ENCODE measurements at places on chromosomes 12 and 14.

GRCh38 chr12:45518291-45519235, 210.9 kb upstream of the ARID2 start:
- DNase-seq, result no peak

GRCh38 chr14:24941719-24942118, 108.2 kb downstream of the STXBP6 start:
- DNase-seq, result no peak

DNA sequence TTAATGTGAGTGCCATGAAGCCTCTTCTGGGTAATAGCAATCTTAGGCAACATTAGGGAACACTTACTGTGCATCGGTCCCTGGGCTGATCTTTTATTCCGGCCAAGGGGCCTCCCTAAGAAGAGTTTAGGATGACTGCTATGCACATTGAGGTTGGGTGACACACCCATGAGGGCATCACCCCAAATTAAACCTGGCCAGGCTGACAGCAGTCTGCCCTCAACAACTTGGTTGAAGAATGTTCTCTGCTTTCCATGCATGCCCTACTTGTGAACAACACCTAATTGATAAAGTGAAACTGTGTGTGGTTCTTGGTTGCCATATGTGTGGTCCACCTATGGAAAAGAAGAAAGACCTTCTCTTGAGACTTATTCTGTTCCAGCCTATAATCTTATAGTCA, 1098.0 kb downstream of the BCL11B start:
- no peak for DNase-seq

DNA sequence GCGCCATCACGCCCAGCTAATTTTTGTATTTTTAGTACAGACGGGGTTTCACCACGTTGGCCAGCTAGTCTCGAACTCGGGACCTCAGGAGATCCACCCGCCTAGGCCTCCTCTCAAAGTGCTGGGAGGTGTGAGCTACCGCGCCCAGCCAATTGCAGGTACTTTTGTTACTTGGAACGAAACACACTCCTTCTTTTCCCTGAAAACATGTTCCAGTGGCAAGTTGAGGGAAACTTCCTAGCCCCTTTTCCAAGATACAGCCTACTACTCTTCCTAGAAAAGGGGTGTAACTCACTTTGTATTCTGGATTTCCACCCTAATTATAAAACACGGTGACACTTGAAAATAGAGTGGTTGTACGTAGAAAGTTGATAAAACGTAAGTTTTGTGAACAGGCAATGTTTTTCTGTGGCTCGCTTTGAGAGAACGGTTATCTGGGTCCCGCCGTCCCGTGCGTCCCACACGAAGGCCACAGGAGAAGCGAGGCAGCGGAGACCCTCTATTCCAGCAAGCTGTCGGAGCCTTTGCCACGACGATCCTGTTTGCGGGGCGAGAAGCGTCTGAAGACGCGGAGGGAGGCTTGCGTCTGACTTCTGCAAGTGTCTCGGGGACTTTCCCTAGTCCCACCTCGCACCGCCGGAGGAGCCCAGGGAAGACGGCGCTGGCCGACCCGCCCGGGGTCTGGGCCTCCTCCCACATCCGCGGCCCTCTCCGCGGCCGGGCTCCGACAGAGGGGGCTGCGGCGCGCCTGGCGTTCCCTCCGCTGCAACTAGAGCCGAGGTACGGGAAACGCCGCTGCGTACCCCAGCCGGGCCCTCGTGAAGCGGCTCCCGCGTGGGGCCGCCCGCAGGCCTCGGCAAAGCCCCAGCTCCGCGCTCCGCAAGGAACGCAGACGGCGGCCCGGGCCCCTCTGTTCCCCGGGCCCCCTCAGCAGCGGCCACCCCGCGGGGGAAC, 745 bp downstream of the CDCA4 start:
- no peak for DNase-seq

DNA sequence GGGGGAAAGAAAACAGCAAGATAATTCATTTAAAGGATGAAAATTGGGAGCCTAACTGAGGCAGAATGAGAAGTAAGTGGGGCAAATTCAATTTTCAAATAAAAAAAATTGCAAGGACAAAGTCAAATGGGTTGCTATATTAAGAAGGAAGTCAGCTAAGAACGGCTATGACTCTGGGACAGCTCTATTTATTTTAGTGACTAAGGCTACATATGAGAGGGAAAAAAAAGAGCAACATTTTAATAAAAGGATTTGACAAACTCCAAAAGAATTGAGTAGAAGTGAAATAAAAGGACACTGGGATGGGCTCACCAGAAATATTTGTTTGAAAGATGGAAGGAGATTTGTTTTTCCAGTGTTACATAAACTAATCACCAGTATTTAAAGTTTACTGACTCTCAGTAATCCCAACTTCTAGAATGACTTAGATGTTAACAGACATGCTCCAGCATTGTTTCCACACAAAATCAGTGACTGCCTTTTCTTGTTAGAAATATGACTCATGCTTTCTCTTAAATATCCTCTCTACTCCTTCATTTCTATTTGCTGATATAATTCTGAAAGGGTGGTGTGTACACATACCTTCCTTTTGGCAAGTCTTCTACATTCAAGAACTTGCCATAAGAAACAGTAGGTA, 198.5 kb downstream of the SLC25A21 start:
- DNase-seq, result no peak

DNA sequence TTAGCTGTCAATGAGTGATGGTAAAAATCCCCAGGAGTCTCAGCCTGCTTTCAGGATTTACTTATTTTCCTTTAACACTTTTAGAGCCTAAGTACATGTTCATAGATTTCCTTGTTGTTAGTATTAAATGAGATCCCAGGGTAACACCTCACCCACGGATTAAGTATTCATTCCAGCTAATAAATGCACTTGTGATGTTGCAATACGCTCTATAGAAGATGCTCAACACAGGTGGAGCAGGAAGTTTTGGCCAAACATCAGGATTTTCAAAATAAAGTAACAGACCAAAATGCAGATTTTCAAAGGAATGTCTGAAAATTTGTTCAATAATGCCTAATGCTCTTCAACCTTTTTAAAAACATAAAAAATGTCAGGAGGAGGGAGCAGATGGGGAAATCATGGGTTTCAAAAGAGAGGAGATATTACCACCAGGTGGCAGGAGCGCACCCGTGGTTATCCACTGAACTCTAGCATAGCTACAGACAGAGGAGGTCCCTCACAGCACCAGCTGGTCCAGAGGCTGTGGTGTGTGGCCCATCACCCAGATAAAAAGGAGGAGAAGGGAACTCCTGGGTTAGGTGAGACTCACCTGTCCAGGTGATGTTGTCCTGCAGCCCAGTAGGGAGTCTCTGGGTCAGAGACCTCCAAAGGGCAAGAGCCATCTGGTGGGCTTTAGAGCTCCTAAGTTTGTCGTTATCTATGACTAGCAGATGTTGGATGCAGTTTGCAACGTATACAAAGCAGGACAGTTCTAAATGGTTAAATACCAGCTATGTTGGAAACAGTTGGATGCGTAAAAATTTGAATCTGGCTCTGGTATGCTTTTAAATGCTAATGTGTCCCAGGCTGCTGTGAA, 1158.4 kb upstream of the TMEM132C start:
- DNase-seq, result no peak

GRCh38 chr14:49051328-49052060, 534.7 kb downstream of the RPS29 start:
- DNase-seq, result no peak

DNA sequence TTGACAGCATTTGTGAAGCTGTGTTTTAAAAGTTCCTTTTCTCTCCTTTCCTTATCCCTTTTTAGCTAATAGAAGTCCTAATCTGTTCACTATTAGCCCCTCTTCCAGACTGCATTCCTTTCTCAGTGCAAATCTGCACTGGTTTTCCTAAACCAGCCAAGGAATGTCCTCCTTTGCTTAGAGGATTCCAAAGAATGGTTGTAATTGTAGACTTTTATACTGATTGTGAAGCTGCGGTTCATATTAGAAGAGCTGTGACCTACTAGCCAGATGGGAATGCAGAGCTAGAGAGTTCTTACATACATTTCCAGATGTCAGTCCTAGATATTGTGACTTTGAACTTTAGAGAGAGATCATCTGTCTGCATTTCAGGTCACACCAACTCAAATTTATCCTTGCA, 79.8 kb downstream of the MYRFL start:
- DNase-seq, result no peak

DNA sequence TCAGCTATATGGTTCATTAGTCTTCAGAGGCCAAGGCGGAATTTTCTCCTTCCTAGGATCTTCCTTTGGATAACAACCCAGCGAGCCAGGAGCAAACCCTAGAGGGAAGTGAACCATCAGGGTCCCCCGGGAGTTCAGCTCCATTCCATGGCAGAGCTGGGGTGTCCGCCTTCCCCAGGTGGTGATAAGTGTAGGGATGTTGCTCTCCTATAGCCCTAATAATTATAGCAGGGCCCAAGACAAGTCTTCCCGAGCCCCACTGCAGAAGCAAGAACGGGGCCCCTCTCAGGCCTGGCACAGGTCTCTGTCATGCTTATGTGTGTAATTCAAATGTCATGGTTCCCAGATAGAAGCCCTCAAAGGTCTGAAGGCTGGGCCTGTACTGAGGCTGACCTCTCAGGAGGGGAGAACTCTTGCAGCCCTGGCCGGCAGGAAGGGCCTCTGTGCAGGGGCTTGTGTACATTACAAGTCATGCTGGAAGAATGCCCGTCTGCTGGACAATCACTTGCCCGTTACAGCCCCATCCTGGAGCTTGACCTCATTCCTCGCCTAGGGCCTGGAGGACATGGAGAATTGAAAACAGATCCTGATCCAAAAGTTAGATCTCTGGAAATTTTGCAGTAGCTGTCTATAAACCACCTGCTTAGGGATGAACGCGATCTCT, 17.3 kb downstream of the LRTM2 start:
- DNase-seq, result no peak

- no peak for DNase-seq
Observed at GRCh38 chr12:127083008-127083949, 1183.7 kb upstream of the TMEM132C start.

DNA sequence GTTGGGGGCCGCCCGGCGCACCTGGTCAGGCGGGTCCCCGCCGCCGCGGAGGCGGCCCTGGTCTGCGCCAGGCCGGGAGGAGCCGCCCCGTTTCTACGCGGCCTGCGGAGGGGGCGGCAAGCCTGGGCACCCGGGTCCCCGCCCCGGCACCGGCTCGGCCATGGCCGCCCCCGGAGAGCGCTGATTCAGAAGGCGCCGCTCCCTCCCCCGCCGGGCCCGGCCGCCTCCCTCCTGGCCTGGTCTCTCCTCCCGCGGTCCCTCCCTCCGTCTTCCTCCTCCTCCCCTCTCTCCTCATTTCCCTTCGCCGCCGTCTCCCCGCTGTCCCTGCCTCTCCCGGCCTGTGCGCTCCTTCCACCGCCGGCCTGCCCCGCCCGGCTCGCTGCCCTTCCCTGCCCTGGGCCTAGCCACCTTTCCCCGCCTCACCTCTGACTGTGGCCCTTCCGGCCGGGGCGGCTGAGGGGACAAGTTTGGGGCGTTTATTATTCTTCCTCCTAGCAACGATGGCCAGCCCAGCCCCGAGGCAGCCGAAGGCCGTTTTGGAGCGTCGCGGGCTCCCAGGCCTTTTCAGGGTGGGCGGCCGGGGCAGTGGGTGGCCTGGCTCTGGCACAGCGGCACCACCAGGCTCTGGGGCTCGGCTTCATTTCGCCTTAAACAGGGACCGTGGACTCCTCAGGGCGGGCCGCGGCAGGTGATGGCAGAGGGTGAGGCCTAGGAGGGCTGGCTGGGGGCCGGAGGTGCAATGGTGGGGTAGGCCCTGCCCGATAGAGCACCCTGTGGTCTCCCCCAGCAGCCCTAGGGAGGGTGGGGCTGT, 768 bp downstream of the CEP170B start:
- DNase-seq, result peak; percentile 86

- no peak for DNase-seq
Observed at GRCh38 chr12:67456431-67456901, 187.3 kb downstream of the CAND1 start.

GRCh38 chr14:38762845-38763244, 340.2 kb downstream of the SEC23A start:
- DNase-seq, result no peak

DNA sequence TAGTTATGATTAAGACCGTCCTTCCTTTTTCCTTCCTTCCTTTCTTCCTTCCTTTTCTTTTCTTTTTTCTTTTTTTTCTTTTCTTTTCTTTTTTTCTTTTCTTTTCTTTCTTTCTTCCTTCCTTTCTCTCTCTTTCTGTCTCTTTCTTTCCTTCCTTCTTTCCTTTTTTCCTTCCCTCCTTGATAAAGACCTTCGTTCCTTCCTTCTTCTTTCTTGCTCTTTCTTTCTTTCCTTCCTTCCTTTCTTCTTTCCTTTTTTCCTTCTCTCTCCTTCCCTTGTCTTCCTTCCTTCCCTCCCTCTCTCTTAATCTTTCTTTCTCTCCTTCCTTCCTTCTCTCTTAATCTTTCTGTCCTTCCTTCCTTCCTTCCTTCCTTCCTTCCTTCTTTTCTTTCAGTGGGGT, 130.9 kb downstream of the PAPOLA start:
- no peak for DNase-seq

DNA sequence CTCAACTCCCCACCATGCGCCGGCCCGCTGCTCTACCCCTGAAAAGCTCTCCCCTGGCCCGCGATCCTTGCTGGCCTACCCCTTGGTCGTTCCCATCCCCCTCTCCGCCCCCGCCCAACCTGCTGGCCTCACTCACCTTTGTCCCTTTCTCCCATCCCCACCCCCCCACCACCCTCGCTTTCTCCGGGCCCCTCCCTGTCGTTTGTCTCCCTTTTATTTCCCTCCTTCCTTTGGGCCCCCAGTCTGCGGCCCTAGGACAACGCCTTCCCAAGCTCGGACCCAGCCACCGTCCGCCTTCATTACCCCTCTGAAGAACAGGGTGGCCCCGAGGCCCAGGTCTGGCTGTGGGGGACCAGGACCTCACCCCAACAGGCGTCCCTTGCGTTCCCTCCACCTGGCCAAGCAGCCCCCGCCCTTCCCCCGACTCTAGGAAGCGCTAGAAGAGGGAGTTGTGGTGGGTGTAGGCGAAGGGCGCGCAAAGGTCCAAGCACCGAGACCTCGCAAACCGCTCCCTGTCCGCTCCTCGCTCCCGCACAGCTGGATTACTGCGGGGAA, 6.9 kb upstream of the SLC7A7 start:
- no peak for DNase-seq

GRCh38 chr14:26594148-26594547, 3.7 kb downstream of the NOVA1 start:
- DNase-seq, result no peak

- DNase-seq, result no peak
Observed at GRCh38 chr12:47819138-47819895, 386 bp downstream of the HDAC7 start.

DNA sequence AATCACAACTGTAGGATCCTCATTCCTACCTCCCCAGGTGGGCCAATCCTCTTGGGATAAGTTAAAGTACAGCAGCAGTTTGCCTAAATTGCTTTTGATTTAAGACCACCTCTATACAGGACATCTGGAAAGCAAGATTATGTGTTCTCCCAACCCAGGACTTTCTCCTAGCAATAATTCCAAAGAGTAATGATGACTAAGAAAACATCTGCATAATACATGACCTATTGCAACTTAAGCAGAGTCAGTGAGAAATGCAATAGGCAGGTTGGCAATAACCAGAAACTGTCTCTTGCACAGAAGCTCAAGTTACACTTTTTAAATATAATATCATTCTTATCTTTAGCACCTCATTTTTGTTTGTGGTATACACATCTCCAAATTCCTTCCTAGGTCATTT, 275.4 kb downstream of the TRHDE start:
- no peak for DNase-seq

- DNase-seq, result no peak
Observed at GRCh38 chr14:75279153-75279762, 630 bp downstream of the FOS start.

Measured in 8988T (cell line).